ENCODE measurements at places on chromosomes 7 and 10.
A peak's percentile ranks its signal among the peaks of the same experiment; 100 is the strongest.

- no peak for DNase-seq
These were observed 257.6 kb upstream of the IGFBP3 start for GRCh38 chr7:46178661-46179060.

GRCh38 chr10:87740254-87740655 is 77.8 kb downstream of the ATAD1 start:
- DNase-seq: no peak

- no peak for DNase-seq
These were observed 40.1 kb downstream of the PFKP start for GRCh38 chr10:3107426-3107961.

DNA sequence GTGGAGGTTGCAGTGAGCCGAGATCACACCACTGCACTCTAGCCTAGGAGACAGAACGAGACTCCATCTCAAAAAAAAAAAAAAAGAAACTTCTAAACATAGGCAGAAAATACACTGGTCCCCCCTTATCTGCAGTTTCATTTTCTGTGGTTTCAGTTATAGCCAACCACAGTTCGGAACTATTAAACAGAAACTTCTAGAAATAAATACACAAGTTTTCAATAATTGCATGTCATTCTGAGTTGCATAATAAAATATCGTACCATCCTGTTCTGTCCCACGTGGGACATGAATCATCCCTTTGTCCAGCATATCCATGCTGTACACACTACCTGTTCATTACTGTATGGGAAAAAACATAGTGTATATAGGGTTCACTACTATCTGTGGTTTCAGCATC is 8.0 kb downstream of the XRCC2 start:
- DNase-seq: no peak

- no peak for DNase-seq
These were observed 67.6 kb downstream of the C10orf120 start for GRCh38 chr10:122632031-122632430.

DNA sequence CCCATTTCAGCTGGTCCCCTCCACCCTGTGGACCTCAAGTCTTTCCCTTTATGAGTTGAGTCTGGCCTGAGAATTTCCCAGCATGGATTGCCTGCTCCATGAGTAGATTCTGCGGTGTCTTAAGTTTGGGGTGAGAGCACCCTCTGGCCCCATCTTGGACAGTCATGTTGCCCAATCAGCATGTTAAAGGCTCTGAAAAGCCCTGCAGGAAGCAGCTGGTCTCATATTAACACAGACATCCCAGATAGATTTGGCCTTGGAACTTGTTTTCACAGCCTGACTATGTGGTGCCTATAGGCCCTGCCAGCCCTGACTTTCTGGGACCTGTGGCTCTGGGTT is 15.5 kb upstream of the SLC29A3 start:
- no peak for DNase-seq

DNA sequence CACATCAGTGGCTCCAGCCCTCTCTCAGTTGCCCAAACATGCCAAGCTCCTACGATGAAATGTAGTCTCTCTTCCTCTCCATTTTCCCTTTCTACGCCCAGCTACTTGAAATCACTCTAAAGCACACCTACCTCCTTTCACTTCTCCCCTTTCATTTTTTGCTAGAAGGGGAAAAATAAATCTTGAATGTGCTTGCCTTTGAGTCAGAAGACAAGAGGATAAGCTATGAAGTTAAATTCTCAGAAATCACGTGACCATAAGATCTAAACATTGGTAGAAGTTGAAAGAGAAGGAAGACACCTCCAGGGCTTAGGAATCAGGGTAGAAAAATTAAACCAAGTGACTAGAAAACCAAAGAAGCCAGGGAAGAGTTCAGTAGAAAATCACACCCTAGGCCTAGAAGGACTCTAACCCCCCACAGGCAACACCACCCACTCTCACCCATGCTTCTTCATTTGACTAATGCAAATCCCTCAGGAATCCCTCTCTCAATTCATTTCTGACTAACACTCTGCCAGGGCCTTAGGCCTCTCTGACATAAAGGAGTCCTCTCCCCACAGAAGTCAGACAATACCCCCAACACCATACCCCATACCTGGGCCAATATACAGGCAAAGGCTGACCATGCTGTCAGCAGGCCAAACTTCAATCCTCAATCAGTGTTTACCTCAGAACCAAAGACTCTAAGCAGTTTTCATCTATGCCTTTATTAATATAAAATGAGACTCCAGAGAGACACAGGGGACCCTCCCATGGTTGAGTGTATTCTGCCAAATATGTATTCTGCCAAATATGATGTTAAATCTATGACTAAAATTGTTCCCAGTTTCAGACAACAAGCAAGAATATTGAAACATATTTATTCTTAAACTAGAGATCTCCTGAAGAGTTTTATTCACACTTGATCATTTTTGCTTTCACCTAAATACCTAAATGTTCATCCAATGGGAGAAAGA is 84.8 kb downstream of the ELMO1 start:
- DNase-seq: no peak

- no peak for DNase-seq
These were observed at the start of gene UBTD1 for GRCh38 chr10:97498841-97499560. UBTD1 (plus strand) TSS chr10:97498924; CDS start chr10:97499204, 280 bp downstream.

GRCh38 chr10:123642697-123643096 is 23.5 kb upstream of the GPR26 start:
- DNase-seq: no peak

- no peak for DNase-seq
These were observed 46.0 kb downstream of the ZNRF2 start for GRCh38 chr7:30330134-30331111.

DNA sequence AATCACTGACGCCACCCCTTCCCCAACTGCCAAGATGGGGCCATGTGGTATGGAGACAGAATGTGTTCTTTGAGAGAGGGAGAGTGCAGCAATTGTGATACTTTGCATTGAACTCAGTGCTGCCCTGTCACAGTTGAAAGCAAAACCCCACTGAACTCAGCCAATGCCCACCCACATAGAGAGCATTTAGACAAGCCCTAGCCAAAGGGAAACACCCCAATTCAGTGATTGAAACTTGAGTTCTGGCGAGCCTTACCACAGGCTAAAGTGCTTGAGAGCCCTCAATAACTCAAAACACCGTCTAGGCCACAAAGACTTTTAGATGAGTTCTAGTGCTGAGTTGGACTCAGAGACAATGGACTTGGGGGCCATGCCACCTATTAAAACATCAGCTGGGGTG is 751.9 kb upstream of the POT1 start:
- no peak for DNase-seq

- DNase-seq: no peak
These were observed 45.8 kb upstream of the PRSS58 start for GRCh38 chr7:142303650-142304049.

- DNase-seq: no peak
These were observed 1.5 kb downstream of the NRG3 start for GRCh38 chr10:81876253-81877077.

GRCh38 chr7:120856621-120857352 is 1.2 kb downstream of the TSPAN12 start:
- peak; percentile 20 for DNase-seq

GRCh38 chr10:46526682-46527038 is 29.8 kb downstream of the GPRIN2 start:
- DNase-seq: no peak

DNA sequence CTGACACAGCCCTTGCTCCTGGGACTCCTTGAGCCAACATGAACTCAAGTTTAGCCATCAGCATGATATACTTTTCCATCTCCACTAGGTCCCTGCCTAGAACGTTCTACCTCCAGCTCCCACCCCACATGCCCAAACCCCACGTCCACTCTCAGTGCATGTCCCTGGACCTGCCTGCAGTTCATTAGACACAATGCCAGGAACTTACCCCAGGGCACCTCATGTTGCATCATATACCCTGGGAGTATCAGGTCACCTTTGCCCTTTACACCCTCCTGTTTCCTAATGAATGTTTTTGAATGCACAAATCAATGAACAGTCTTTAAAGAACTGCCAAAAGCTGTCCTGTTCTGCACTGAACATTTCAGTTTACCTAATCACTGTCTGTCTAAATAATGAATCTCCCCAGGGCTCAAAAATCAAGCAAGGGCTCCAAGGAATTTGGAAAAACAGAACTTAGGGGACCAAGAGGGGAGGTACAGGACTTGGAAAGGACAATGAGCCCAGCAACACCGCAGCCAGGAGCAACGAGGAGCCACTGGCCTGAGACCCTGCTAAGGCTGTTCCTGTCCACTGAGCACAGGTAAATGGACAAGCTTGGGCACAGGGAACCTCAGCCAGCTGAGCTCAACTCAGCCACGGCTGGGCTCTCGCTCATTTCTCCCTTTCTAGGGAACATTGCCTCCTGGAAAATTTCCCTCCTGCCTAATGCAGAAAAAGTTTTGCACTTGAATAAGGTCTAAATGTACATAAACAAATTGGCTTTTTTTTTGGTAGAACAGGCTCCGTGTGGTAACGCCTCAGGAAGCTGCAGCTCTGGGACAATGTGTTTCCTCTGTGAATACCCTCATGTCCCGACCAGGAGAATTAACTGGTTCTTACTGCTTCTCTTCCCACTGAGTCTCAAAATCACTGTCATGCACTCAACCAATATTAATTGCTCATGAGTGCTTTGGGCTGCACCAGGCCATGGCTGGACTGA is 7.4 kb downstream of the MAT1A start:
- no peak for DNase-seq

- no peak for DNase-seq
These were observed 346.7 kb downstream of the NRG3 start for GRCh38 chr10:82221601-82222149.

- peak; percentile 18 for DNase-seq
These were observed 9.6 kb downstream of the PSD start for GRCh38 chr10:102408728-102409603.

DNA sequence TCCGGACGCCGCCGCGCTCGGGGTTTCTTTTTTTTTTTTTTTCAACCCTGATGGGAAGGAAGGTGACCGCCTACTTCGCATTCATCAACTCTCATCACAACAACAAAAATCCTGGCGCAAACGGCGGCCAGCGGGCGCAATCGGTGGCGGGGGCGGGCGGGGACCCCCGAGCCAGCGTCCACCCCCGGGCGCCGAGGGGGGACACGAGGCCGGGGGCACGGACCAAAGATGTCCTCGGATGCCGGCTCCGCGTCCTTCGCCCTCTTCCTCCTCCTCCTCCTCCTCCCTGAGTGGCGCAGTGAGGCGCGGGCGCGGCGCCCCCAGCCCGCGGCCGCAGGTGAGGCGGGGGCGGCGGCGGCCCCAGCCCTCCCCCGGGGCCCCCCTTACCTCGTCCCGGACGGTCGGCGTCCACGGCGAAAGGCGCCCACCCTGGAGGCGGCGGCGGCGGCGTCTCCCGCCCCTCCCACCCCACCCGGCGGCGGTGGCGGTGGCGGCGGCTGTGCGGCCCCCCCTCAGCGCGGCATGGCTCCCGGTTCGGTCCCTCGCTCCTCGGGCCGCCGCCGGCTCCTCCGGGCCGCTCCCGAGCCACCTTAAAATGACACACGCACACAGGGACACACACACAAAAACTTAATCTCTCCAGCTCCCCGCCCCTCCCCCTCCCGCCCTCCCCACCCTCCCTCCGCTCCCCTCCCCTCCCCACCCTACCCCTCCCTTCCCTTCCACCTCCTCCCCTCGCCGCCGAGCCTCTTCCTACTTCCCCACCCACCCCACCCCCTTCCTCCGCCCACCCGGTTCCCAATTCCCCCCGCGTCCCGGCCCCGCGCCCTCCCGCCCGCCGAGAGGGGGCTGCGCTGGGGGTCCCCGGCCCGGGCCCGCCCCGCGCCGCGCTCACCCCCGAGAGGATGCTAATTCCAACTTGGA is at the start of gene CTBP2:
TSS of gene CTBP2 (minus strand) at position 632 of the 924 bp plus-strand sequence.
- DNase-seq: no peak

Measured in NCI-H1694 (cell line).